Stimulated activated CD4-positive, alpha-beta T cell treated with anti-CD3 and anti-CD28 coated beads, Interleukin-1b, Interleukin-23, amount 100 ng/mL, for 48 hours (primary cell): ENCODE measurements at places on chromosomes 7 and 10.

- no peak for DNase-seq
Observed at GRCh38 chr10:43203448-43204041, 63.3 kb downstream of the RASGEF1A start.

DNA sequence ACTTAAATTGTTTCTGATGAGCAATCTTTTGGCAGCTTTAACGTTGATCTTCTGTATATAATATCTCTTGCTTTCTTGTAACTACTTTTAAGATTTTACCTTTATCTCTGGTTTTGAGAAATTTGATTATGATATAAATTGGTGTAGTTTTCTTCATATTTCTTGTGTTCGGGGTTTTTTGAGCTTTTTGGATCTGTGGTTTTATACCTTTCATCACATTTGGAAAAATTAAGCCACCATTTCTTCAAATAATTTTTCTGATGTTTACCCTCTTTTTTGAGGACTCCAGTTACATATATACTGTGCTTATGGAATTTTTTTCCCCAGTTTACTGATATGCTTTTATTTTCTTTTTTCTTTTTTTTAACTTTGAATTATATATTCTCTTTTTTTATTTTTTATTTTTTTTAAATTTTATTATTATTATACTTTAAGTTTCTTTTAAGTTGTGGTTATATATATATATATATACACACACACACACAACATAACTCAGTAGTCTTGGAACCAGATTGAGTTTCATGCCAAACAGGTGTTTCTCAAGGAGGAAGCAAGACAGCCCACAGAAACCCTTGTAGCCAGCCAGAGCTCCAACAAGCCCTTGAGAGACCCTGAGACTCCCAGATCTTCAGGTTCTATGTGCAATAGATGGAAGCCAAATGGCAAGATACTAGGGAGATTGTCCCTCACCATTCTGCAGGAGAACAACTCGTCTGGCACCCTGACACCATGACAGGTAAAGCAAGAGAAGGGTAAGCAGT is 27.5 kb upstream of the NME8 start:
- DNase-seq, result no peak

DNA sequence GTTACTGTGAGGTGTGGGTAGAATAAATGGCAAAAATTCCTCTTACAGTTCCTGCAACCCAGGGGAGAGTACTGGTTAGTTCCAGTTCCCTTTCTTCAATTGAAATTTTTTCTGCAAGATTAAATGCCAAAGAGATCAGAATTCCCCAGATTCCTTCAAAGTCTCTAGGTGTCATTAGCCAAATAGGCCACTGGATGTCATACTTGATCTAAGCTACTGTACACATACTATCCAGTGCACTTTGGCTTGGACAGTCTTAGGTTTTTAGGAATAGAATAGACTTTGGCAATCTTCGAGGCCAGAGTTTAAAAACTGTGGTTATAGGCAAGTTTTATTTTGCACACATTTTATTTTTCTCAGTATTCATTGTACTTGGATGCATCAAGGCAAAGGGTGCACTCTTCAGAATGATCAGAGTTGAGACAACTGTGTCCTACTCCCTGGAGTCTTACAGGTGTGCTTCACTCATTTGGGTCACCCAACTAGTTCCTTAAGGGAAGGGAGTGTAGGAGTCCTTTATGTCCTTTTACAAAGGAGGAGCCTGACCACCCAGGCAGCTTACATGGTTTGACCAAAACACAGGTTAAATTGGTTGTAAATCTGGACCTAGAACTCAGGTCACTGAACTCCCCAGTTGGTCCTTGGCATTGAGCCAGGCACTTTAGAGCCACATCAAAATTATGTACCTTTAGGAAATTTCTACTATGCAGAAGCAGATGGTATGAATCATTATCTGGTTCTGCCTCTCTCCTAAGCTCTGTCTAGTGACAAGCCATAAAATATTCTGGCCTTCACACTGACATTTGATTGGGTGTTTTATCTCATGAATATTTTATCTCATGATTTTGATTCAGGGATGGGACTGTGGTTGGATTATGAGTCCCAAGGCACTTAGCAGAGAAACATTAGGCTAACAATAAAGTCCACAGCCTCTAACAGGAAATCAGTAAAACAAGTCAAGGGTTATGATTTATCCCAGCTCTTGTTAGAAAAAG is 49.5 kb downstream of the ASAH2B start:
- DNase-seq, result no peak

GRCh38 chr7:22864855-22865601 is 42.4 kb upstream of the TOMM7 start:
- no peak for DNase-seq

GRCh38 chr7:4775848-4776623 is 613 bp downstream of the AP5Z1 start:
- peak; percentile 49 for DNase-seq

- peak; percentile 46 for DNase-seq
Observed at GRCh38 chr10:100508691-100509150, 10.9 kb downstream of the SEC31B start.

GRCh38 chr10:131647789-131648188 is 253.0 kb upstream of the PPP2R2D start:
- DNase-seq, result no peak

DNA sequence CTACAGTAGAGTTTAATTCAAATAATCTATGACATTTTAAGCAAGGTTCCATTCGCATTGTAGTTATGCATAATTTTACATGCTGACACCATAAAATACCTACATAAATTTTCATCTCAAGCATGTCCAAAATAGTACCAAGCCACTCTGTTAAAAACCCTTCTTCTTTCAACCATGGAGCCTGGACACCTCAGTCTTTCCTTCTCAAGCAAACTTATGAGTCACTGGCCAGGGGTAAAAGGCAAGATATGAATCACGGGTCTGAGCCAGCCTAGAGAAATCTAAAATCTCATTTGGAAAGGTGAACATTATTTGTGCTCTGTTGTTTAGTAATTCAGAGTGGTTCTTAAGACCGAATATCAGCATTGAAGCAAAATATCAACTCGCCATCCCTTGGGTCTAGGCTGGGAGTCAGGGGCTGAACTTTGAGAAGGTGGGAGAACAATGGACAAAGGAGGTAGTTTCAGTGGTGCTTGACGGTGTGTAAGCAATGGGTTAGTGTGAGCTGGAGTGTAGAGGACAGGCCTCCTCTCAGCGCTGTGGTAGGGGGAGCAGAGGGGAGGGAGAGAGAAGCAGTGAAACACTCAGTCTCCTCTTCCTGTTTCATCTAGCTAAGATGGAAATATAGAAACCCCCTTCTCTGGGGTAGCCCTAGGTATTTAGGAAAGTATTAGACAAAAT is 19.1 kb upstream of the GPAM start:
- no peak for DNase-seq

DNA sequence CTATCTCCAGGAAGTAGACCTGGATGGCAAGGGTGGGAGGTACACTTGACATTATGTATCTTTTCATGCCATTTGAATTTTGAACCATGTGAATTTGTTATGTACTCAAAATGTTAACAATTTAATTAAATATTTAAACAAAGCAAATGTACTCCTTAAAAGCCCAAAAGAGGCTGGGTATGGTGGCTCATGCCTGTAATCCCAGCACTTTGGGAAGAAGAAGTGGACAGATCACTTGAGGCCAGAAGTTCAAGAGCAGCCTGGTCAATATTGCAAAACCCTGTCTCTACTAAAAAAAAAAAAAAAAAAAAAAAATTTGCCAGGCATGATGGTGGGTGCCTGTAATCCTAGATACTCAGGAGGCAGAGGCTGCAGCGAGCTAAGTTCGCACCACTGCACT is 136.9 kb upstream of the ASAH2 start:
- DNase-seq, result no peak

GRCh38 chr7:45000093-45001032 is at the start of gene CCM2:
Gene CCM2, plus strand, starts transcription at chr7:45000201. Its CDS starts 133 bp downstream, at chr7:45000334.
- DNase-seq, result no peak

- DNase-seq, result no peak
Observed at GRCh38 chr7:153524070-153524601, 528.1 kb upstream of the DPP6 start.

DNA sequence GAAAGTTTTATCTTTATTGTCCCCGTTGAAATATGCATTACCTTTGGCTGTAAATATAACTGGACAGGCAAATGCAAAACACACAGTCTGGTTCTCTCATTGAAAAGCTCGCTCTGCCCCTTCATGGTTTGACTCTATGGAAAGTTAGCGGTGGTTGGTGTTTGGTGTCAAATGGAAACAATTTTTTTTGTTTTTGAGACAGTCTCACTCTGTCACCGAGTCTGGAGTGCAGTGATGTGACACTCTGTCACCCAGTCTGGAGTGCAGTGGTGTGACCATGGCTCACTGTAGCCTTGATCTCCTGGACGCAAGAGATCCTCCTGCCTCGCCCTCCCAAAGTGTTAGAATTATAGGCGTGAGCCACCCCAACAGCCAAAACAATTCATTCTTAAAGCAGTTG is 149.7 kb downstream of the LRRC4 start:
- DNase-seq, result no peak

DNA sequence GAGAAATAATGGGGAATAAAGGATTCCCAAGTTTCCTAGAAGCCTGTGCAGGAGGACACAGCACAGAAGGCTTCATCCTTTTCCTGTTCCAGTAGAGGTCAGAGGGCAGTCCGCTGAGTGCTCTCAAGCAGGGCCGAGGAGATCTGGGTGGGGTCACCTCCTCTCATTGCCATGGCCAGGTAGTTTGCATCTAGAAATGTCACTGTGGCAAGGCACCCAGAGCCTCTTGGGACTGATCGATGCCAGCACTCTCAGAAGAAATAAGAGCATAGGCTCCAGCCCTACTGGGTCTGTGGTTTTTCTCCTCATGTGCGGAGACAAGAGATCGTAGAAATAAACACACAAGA is 7.9 kb downstream of the NUB1 start:
- DNase-seq, result no peak

GRCh38 chr7:16647435-16647960 is 1.5 kb downstream of the BZW2 start:
- no peak for DNase-seq

DNA sequence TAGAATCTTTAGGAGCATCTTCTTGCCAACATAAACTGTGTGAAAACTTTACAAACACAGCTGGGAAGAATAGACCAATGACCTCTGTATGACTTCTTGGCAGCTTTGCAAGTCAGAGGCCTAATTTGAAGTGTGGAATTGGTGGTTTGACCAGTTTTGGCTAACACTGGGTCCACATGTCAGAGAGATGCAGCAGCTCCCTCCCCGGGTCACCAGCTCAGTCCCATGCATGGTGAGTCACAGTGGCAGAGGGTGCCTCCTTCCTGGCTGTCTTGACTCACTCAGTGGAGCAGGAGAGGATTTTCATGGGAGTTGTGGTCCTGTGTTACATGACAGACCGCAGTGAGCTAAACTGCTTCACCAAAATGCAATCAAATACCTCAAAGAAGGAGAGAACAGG is 8.2 kb upstream of the STARD3NL start:
- no peak for DNase-seq

DNA sequence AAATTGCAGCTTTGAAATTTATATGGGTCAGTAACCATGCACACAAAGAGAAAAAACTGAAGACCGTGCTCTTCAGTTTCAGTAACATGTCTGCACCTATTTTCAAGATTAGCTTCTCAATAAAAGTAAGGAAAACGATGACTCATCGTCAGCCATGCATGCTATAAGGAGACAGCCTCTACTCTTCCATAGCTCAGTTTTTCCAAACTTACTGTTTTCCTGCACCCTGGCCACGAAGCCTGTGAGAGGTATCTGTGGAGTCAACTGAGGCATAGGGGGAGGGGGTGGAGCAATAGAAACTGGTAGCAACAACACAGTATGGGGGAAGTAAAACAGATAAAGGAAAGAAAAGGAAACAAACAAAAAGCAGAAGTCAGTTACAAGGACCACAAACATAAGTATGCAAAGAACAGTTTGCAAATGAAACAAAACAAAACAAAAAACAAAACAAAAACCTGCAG is 58.0 kb downstream of the PDSS1 start:
- DNase-seq, result no peak

DNA sequence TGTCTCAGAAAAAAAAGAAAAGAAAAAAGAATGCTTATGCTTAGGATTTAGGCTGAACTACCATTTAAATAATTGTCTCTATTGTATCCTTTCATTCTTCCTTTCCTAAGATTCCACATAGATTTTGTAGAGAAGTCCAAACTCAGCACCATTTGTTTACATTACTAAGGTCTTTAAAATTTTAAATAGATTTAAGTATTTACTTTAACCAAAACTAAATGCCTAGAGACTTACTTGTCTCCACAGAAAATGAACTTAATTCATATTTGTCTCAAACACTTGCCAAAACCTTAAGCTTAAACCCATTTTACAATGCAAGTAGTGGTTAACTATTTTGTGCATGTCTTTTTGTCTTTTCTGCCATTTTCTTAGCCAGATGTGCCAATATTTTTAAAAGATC is 54.1 kb upstream of the ABI1 start:
- DNase-seq, result no peak

GRCh38 chr10:106904209-106904608 is 260.3 kb downstream of the SORCS1 start:
- DNase-seq, result no peak

DNA sequence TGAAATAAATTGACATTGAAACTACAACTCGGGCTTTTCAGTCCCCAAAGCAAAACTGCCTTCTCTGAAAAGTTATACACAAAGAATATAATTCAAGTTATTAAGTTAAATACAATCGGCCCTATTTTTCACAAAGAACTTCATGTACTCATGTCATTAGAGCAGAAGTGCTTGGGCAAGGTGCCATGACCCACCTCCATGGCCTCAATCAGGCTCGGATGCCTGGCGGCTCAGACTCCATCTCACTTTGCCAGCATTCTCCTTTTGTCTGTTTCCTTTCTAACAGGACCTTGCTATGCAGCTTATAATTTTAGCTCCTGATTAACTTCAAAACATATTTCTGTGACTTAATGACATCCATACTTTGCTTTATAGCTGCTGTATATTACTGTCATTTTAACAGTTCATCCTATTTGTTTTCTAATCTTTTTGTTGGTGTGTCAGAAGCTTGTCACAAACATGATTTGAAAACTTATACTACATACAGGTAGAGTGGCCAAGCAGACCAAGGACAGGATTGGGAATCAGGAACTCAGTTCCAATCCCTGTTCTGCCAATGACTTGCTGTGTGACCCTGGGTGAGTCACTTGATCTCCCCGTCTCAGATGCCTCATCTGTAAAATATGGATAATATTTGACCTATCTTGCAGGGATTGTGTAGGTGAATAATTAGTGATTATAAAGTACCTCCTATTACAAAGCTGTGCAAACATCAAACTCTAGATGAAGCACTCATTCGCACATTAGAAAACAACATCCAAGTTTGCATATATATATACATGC is 60.8 kb upstream of the ITGA8 start:
- no peak for DNase-seq

DNA sequence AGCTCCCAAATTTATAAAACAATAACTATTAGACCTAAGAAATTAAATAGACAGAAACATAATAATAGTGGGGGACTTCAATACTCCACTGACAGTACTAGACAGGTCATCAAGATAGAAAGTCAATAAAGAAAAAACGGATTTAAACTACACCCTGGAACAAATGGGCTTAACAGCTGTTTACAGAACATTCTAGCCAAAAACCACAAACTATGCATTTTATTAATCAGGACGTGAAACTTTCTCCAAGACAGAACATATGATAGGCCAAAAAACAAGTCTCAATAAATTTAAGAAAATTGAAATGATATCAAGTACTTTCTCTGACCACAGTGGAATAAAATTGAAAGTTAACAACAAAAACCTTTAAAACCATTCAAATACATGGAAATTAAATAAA is 46.4 kb downstream of the ZNF680 start:
- DNase-seq, result no peak
